Activated CD4-positive, alpha-beta T cell treated with anti-CD3 and anti-CD28 coated beads for 48 hours (primary cell): ENCODE measurements at places on chromosomes 13 and 19.

DNA sequence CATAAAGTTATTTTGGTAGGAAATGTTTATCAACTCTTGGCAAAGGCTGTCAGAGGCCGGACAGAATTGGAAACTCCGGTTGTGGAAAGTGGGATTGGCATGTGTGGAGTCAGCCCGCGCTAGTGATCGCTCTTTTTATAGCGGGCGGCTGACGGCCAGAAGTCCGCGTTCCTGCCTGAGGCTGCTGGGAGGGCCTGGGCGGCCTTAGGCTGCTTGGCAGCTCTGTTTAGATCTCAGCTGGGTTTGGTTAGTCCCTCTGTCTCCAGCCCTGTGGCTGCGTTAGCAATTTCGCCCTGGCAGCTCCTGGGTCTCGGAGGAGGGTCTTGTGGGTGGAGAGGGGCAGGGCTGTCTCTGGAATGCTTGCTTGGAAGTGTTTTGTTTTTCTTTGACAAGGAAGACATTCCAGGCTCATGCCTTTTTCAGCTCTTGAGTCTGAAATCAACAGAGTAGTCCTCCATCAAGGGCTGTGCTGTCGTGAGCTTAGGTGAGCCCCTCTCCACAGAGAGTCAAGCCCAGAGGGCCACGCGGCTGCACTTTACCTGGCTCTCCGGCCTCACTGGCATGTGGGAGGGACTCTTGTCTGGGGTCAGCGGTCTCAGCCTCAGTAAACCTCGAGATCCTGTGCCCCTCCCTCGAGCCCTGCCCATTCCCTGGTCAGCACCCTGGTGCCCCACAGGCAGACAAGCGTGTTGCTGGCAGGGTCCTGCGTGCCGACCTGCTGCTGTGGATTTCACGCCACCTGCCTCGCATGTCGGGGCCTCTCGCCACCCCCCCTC, 22.5 kb downstream of the DOT1L start:
- no peak for DNase-seq

GRCh38 chr13:95317039-95317989, 16.1 kb upstream of the ABCC4 start:
- DNase-seq: no peak

DNA sequence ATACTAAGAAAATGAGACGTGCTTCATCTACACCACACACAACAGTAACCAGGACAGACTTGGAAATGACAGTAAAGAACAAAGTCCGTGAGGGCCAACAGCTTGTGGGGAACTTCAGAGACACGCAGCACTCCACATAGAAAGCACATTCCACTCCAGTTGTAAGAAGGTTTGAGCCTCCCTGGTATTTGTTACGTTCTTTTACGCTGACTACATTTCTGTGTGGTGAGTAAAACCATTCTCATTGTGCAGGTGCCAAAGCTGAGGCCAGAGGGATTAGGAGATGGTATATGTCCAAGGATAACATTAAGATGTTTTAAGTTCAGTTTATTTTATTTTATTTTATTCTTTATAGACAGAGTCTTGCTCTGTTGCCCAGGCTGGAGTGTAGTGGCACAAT, 1189.9 kb downstream of the UQCRFS1 start:
- no peak for DNase-seq

DNA sequence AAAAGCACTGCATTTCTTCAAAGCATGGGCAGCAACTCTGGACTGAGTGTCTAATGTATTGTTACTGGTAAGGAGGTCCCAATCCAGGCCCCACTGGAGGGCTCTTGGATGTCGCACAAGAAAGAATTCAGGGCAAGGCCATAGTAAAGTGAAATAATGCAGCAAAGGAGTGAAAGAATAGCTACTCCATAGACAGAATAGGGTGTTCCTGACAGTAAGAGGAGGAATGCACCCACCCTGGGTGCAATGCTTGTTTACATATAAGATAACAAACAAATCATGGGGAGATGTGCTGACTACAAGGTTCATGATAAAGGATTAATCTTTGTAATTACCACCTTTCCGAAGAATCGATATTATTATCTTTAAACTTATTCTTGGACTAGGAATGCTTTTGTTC, 58.8 kb upstream of the ABCC4 start:
- no peak for DNase-seq

DNA sequence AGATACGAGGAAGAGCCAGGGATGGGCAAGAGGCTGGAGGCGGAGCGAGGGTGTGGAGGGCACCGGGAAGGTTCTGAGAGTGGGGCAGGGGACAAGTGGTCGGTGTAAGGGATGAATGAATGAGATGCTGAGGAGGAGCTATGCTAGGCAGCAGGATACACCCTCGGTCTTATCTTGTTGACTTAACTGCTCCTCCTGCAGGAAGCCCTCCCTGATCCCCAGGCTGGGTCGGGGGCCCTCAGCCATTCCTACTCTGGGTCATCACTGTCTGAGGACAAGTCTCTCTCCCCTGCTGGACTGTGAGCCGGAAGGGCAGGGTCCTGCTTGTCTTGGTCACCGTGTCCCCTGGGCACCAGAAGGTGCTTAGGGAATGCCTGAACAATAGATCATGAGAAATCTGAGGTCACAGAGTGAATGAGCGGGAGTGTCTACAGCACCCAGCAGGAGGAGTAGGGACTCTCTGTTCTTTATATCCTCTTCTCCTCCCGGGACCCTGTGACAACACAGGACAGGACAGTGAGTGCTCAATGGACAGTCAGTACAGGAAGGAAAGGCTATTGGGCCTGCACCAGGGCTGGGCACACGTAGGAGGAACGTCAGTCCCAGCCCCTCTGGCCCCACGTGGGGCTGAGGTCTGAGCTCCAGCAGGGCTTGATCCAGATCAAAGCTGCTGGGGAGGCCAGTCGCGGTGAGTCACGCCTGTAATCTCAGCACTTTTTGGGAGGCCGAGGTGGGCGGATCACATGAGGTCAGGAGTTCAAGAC, 6.5 kb downstream of the NKPD1 start:
- peak; percentile 42 for DNase-seq
